ENCODE measurements at places on chromosomes 2 and 18.

- no peak for DNase-seq
Observed at GRCh38 chr2:108492364-108492763, 41.9 kb upstream of the LIMS1 start.

DNA sequence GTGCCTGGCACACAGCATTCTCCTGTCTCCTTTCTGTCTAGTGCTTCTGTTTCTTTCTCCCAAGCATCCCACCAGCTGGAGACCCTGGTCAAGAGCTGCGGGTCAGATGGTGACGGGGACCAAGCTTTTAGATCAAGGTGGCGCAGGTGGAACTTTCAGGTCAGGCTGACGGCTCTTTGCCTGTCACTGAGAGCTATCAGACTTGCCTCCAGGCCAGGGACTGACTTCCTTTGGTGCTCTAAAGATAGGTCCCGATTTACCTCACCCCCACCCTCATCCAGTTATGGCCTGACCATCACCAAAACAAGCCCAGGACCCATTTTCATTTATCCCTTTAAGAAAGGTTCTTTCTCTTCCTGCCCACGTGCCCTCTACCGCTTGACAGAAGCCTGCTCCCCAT, 1.2 kb upstream of the EMILIN1 start:
- DNase-seq, result no peak

- DNase-seq, result no peak
Observed at GRCh38 chr18:6406075-6406909, 8.4 kb downstream of the L3MBTL4 start.

DNA sequence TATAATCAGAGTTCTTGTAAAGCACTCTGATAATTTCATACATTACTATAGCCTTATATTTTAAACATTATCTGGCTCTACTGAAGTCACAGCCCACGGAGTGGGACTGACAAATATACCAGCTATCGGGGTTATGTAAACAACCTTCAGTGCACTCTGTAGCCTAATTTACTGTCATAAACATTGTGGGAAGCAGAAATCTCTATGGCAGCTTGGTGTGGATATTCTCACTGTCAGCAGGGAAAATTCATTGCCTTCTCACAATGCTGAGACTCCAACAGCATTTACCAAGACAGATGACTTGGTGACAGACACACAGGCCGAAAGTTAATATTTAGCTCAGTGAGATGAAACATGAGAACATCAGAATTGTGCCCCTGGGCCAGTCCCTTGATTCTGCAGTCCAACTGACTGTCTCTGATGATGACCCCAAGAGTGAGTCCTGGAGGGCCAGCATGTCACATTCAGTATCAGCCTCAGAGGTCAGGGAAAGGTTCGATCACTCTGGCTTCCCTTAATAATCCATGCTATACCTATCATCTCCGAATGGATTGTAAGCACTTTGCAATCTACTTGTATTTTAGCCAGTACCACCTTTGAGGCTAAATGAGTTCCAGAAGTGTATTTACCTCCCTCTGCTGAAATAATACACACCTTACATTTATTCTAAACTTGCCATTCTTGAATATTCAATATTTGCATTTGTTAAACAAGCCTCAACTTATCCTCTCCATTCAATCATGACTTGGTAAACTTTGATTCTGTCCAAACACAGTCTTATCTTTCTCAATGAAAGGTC, 146.2 kb upstream of the OSR1 start:
- no peak for DNase-seq

DNA sequence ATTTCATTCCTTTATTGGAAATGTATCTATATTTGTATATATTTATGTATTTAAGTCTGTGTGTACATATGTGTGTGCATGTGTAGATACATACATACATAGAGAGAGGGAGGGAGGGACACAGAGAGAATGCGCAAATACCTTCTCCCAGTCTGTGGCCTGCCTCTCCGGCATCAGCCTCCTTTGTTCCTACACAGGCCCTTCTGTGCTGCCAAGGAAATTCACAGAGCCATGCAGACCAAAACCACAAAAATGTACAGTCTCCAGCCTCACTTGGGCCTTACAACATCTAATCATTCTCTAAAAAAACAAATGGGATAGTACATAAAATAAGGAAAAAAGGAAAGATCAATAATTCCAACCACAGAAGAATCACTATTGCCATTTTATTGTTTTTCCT, 8.8 kb upstream of the CRACDL start:
- DNase-seq, result no peak

DNA sequence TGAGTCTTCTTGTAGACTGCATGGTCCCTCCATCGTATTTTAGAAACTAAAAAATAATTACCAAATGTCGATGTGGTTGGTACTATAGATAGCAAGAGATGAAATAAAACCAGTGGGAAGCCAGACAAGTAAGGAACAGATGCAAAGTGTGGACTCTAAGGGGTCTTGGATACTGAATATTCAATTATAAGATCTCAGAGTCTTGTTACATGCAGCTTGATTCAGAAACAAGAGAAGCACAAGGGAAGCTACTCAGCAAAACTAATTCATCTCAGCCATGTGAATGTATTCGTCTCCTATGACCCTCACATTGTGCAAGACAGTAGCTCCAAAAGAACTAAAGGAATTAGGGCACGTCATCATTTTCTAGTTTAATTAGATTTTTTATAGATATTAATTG, 80.9 kb downstream of the CDH20 start:
- DNase-seq, result no peak

GRCh38 chr18:43563780-43564179, 286.5 kb upstream of the SYT4 start:
- DNase-seq, result peak; percentile 28

- DNase-seq, result no peak
Observed at GRCh38 chr2:191349990-191350389, 104.8 kb downstream of the MYO1B start.

DNA sequence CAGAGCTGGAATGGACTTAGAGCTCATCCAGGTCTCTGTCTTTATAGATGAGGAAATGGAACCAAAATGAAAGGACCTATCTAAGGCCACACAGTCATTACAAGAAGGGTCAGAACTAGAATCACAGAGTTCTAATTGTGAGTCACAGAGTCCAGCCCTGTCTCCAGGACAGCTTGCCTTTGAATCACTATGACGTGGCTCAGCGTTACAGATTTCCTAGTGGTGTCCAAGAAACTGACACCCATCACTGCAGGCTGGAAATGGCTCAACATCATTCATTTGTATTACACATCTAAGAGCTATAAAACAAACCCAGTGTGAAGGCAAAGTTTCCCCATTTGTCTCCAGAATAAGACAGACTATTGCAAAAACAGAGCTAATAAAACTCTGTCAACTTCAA, 164.3 kb upstream of the SIX2 start:
- no peak for DNase-seq

- DNase-seq, result no peak
Observed at GRCh38 chr2:198143793-198144192, 339.4 kb downstream of the PLCL1 start.

GRCh38 chr2:230901006-230901405, 24.0 kb downstream of the GPR55 start:
- DNase-seq, result no peak

- no peak for DNase-seq
Observed at GRCh38 chr2:66789741-66790140, 354.8 kb downstream of the MEIS1 start.

DNA sequence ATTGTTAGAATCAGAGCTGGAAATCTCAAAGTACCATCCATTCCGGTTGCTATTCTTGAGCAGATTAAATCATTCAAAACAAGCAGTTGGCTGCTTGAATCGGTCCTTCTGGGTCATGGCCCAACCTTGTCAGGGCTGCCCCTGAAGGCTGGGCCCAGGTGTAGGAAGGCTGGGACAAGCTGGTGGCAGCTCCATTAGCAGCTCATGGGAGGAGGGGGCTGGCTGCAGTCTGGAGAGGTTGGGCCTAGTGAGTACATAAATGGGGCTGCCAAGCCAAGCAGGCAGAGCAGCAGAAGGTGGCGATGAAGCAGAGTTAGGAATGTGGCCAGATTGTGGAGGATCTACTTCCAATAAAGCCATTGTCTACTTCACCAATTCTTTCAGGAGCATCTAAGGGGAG, 81.4 kb downstream of the ADCYAP1 start:
- no peak for DNase-seq

GRCh38 chr2:198483051-198483450, 678.7 kb downstream of the PLCL1 start:
- no peak for DNase-seq

DNA sequence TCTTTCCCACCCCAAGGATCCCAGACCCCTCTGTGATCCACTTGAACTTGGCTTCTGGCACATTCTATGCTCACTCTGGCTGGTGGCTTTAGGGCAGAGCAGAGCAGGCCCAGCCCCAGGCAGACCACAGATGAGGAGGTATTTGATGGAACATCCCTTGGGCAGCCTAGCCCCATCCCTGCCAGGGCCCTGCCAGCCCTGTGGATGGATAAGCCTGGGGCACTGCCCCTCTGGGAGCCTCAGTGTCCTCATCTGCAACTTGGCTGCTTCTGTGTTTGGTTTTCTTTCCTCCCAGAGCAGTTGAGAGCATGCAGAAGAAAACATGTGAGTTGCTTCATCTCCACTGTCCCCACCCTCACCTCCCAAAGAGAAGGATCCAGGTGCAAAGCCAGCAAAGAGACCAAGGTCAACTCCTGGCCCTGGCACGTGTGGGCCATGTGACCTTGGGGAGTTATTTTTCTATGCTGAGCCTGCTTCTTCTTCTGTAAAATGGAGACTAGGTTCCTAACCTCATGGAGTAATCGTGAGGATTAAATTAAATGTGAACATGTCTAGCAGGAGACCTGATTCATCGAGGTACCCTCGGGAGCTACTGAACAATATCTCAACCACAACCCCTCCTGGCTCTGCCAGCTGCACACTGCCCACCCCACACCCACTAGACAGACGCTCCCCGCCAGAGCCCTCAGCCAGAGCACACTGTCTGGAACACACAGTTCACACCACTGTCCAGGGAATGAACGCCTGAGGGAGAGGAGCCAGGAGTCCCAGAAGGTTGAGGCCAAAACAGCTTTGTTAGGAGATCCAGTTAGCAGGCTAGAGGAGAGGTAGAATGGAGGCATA, 14.6 kb upstream of the TNS1 start:
- no peak for DNase-seq

DNA sequence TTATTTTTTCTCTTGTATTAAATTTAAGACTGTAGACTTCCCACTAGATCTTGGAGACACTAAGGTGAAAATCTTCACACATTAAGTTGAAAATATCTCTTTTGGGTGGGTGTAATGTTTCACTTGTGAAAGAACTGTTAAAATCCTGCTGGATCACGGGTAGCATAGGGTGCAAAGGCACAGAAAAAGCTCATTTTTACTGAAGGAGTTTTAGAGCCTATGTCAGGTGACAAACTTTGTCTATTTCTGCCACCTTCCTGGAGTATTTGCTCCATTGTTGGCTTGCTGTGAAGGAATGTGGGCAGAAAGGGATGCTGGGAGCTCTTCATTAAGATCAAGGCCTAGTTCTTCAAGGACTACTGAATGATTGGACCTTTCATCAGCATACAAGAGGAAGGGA, 119.4 kb downstream of the FMNL2 start:
- DNase-seq, result no peak

DNA sequence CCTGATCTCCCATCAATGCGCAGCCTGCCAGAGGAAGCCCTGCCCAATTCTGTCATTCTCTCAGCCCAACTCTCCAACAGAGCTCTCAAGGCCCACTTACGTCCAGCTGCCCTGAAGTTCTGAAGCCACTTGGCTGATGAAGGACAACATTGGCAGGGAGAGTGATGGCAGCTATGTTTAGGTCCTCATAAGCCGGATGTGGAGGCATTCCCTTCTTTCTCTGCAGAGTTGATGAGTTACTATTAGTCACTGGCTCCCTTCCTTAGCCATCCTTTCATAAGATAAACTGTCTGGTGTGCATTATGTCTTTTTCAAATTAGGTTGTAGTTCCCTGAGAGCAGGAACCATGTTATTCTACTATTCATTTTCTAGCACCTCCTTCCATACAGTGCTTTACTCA, 22.5 kb upstream of the TACR1 start:
- no peak for DNase-seq

- no peak for DNase-seq
Observed at GRCh38 chr2:233010569-233011267, 2.3 kb downstream of the NGEF start.

DNA sequence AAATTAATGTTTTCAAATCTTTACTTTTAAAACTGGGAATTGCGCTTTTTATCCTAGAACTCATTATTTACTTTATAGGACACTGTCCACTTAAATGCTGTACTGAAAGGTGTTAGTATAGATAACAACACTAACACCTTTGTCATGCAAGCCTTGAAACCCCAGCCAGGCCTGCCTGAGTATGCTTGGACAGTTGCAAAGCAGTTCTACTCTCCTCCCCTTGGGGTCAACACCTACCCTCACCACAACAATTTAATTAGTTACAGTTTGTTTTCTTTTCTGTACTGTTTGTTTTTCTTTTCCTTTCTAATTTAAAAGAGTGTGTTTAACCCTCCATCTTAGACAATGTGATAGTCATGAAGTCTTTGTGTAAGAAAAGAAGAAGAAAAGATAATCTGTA, 18.9 kb upstream of the FAM98A start:
- no peak for DNase-seq

GRCh38 chr2:232925821-232926156, 55.7 kb downstream of the SNORC start:
- DNase-seq, result no peak

DNA sequence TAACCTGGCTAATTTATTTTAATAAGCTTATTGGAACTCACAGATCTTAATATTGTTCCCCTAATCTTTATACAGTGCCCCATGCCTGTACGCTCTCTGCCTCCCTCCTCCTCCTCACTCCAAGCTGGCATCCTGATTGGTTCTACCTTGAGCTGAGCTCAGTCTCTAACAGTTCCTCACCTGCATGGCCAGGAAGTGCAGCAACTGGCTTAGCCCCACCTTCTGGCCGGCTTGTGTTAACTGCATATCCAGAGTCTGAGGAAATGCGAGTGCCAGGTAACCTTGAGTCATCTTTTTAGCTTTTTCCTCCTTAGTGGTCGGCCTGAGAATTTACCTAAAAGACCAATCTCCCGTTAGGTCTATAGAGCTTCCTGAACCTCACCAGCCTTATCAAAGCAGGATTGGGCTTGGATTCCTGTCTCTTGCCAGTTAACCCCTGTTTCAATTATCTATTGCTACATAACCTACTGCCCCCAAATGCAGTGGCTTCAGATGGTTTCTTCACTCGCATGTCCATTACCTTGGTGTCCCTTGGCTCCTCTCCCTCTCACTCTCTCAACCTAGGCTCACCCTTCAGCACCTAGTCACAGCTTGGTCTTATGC, 89.5 kb upstream of the STK39 start:
- peak; percentile 3 for DNase-seq

- DNase-seq, result no peak
Observed at GRCh38 chr2:36839976-36840617, 126.2 kb downstream of the STRN start.

DNA sequence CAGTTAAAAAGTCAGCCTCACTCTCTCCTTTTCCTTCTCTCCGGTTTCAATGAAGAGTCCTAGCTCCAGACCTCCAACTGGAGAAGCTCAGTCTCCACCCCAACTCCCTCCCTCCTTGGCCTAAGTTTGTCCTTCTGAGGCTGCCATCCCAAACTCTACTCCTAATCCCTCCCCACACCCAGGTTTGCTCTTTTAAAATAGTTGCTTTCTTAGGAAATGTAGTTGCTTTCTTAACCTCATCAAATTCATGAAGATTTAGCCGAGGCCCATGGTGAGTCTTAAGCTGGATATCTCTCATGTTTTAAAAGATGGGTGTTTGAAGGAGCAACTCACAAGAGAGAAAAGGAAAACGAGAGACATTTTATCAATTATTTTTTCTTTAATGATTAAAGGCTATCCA, 937 bp upstream of the LANCL1 start:
- peak; percentile 51 for DNase-seq
